Lung microvascular endothelial cell (primary cell): ENCODE measurements at places on chromosomes 4 and X. TPM values are rescaled to one million over a fixed set of nuclear protein-coding genes. Genes with fewer than 3 reads are reported as not detected.

- DNase-seq, result no peak
These were observed 1.5 kb upstream of the UGT2A3 start for GRCh38 chr4:68953056-68953596.

DNA sequence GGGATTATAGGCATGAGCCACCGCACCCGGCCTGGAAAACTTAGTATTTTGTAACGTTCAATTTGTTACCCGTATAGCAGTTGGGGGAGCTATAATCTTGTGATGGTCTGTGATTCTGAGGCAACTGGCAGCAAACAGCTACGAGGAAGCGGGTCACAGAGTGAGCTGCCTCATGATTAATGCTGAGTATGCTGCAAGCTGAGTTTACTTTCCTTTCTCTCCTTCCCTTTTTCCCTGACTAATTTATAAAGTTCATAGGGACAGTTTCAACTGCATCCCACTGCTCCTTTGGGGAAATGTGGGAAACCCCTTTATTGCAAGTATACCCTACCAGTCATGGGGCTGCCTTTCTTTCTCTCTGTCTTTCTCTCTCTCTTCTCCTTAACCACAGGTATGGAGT, 17.7 kb upstream of the ELOVL6 start:
- DNase-seq, result no peak

DNA sequence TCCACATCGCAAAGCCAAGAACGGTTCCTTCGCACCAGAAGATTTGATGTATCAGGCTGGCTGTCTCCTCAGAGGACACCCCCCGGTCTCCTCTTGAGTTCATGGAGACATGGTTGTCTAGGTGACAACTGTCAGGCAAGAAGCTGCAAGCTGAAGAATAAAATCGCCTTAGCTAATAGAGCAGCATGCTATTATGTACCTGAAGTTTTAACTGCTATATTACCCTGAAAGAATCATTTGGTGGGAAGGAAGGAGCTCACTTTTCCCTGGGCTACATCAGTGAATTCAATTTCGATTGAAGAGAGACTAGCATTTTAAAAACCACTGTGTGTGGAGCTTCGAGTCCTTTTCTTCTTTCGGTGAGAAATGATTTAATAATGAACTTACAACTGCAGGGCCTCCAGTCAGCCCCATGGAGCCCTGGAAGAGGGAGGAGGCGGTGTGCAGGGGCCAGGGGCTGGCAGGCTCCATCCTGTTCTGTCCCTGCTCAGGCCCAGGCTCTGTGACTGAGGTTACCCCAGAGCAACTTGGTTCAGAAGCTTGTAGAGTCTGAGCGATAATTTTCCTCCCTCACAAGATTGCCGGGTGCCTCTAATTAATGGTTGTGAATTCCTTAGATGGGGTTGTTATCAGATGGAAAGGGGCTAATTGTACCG, 191.3 kb downstream of the MID1IP1 start:
- DNase-seq, result no peak

- DNase-seq, result no peak
These were observed 1066.0 kb downstream of the FSTL5 start for GRCh38 chr4:161097821-161098220.

GRCh38 chr4:75907966-75908365, 5.7 kb upstream of the PPEF2 start:
- DNase-seq, result no peak

The INPP4B gene
- total RNA-seq, result 11.3 and 33.5 TPM in 2 replicates
